Activated CD8-positive, alpha-beta memory T cell treated with anti-CD3 and anti-CD28 coated beads for 24 hours (primary cell): ENCODE measurements at places on chromosomes 16 and 17.

DNA sequence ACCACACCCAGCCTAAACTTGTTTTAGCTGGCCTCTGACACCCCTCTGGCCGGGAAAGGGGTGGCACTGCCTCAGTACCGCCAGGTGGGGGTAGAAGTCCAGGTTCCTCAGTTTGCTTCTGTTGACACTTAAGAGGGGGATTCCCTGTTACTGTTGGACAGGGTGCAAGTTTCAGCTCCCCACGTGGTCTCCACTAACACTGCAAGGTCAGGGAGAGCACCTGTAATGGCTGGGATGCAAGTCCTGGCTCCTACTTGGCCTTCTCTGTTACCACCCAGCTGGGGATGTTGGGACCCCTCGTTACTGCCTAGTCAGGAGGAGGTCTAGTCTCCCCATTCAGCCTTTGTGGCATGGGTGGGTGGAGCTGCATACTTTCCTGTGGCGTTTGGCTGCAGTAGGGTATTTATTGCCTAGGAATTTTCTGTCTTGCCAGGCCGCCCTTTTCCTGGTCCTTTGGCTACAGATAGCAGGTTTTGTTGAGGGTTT, 10.6 kb upstream of the MFAP4 start:
- DNase-seq = no peak

DNA sequence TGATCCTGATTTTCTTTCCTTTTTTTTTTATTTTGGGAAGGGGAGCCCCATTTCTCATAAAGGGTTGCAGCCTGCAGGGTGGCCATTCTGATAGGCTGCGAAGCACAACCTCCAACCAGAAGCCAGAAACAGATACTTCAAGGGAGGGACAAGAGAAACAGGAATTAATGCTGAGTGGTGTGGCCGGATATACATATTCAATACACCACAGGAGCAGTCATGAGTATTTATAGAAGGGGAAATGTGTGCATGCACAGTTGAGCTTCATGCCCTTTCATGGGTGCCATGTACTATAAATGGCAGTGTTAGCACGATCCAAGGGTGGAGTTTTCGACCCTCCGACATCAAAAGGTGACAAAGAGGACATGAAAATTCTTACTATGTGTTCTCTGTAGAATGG, 320.8 kb downstream of the CBLN1 start:
- DNase-seq = no peak

GRCh38 chr16:81830845-81831540, 51.9 kb downstream of the PLCG2 start:
- DNase-seq = no peak

DNA sequence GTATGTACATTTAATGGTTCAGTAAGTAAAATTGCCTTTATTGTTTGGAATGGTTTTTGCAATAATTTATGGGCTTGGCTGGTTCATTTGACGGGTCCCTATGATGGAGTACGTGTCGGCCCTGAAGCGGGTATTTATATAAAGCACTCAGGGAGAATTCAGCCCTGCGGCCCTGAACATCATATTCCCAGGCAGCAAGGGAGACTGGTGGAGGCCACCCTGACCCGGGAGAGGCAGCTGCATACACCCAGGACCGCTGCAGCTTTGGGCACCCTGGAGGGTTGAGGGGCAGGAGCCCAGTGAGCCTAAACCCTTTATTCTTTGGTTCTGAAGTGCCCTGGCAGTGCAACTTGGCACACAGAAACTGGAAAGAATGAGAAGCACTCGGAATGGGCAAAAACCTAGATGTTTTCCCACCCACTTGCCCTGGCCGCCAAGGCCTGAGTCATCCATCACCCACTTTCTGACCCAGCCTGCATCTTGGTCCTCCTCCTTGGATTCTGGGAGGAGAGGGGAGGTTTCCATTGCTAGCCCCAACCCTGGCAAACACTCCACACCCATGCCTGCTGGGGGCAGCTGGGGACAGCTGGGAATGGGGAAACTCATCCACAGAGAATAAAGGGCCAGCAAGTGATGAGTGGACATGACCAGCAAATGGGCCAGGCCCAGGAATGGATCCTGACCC, 162.2 kb upstream of the TNRC6C start:
- DNase-seq = no peak

DNA sequence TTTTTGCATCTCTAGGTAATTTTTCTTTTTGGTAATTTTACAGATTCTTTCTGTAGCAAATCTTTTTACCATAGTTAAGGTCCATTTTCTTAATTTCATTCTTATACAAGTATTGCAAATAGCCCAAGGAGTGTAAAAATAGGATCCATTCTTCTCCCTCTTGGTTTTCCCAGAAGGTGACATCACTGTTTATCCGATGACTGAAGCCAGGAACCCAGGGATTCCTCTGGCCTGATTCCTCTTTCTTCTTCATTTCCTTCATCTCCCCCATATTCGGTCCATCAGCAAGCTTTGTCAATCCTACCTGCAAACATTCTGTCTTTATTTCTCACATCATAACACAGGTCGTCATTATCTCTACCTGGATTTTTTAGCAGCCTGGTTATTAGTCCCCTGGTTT, 5.3 kb downstream of the RBBP6 start:
- no peak for DNase-seq
